Occipital lobe (tissue), 3 donors: ENCODE measurements at places on chromosomes 3 and 15. TPM values are rescaled to one million over a fixed set of nuclear protein-coding genes. Genes with fewer than 3 reads are reported as not detected.

DNA sequence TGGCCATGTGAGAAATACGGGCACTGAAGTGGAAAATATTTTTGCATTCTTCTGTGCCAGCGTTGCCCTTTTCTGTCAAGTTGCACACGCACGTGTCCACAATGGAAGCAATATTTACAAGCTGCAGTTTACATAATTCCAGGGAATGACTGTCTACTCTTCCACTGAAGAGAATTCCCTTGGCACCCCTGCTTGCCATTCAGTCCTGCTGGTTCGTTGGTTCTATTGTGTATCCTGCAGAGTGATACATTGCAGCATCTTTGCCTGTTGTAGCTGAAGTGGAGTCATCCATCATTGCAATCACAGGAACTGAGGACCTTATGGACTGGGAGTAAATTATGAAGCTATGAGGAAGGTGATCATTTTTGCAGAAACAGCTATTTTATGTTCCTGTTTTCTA is 759.4 kb downstream of the ROBO2 start:
- no peak for DNase-seq

DNA sequence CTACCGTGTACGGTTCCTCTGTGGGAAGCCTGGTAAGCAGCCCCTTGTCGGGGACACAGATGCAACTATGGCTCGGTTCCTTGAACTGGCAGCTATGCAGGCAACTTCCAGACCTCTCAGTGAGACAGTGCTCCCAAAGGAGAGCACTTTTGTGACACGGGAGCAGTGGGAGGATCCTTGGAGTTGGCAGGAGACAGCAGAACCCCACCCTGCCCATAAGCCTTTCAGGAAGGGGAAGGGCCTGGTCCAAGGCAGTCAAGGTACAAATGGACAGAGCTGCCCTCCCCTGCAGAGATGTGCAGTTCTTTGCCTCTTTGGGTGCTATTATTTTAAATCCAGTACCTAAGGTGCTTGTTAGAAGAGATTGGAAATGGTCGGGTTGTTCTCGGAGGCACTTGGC is 94.5 kb downstream of the MESD start:
- DNase-seq: no peak

GRCh38 chr3:48069339-48069738 is 53.1 kb upstream of the MAP4 start:
- no peak for DNase-seq

MINAR1 gene
- total RNA-seq: 3.6 TPM

DNA sequence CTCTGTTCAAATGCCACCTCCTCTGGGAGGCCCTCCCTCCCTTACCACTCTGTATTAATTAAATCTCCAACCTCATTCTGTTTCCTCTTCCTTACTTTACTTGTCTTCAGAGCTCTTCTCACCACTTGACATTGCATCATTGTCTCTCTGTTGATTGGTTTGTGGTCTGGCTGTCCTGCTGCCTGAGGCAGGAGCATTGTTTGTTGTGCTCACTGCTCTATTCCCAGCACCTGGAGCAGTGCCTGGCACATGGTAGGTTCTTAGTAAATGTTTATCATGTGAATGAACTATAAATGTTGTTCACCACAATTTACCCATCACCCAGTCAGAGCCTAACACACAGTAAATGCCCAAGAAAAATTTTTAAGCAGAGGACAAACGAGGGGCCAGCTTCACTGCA is 6.7 kb upstream of the BFSP2 start:
- no peak for DNase-seq

DUOXA2 gene
- total RNA-seq: not detected

- DNase-seq: no peak
These were observed 10.3 kb downstream of the LPP start for GRCh38 chr3:188164248-188164687.

ALDH1A3 gene
- 1.9 TPM for total RNA-seq

GRCh38 chr3:161647936-161648470 is 151.4 kb downstream of the OTOL1 start:
- no peak for DNase-seq

VIPR1 gene
- 0.16 TPM for total RNA-seq

DNA sequence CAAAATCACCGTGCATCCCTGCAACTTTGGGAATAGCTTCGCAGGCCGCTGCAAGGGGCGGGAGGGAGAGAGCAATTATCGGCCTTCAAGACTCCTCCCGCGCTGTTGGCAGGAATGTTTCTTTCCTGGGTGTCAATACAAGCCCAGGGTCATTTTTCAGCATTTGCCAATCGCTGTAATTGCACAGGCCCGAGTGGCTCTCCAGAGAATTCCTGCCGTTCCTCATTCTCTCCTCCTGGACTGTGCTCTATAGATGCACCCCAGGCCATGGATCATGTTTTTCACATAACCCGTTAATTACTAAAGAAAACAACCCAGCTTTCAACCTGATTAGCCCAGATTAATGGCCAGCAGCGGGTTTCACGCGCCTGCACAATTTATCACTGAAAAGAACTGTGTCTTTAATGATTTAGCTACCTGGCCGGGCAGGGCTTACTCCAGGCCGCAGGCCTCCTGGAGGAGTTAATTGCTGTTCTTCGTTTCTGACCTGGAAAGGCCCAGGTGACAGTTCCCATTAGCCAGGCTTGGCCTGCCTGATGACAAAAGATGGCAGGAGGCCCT is 144.3 kb downstream of the OPA1 start:
- no peak for DNase-seq
